ENCODE measurements at places on chromosomes 11 and 22. TPM values are rescaled to one million over a fixed set of nuclear protein-coding genes. Genes with fewer than 3 reads are reported as not detected.

CCND1 gene
- total RNA-seq = 812 TPM

PGGHG gene
- total RNA-seq = 14.9 TPM

ASCL2 gene
- total RNA-seq = not detected

CDKN1C gene
- 1.3 TPM for total RNA-seq

OSM gene
- total RNA-seq = not detected

SART1 gene
- 28.2 TPM for total RNA-seq

MYBPC3 gene
- not detected for total RNA-seq

CHRM1 gene
- not detected for total RNA-seq

WNT7B gene
- not detected for total RNA-seq

VWA5A gene
- total RNA-seq = 21.8 TPM
